H9 (cell line): ENCODE measurements at places on chromosomes 3 and 15.

DNA sequence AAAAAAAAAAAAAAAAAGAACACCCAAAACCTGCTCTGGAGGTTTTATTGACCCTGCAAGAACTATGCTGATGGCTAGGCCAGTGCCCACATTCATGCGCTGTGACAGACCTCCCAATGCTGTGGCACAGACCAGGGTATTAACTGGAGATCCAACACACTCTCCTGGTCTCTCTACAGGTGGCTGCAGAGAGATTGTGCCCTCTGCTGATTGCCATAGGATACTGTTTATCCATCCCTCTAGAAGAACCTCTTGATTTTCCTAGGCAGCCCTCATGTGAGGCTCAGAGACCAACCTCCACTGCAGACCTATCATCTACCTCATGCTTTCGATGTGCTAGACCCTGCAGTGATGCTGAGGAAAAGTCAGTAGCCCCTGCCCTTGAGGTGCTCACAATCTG, 125.5 kb upstream of the TRIM42 start:
- DNase-seq: no peak

- no peak for DNase-seq
These were observed 32.4 kb downstream of the DZIP1L start for GRCh38 chr3:138082992-138083386.

GRCh38 chr15:49247556-49248110, 77.6 kb downstream of the GALK2 start:
- DNase-seq: no peak

DNA sequence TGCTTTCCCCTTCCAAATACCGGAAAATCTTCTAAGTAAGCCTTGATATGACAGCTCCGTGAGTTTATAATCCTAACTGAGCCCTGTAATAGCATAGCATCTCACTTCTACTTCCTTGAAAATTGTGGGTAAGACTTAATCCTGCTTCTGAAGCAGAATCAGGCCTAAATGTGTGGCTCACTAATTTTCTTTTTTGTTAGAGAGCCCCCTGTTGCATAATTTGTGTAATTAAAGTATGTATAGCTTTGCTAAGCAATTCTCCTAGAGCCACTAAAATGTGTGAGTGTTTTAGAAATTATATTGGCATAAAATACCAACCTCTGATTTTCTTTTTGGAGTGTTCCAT, 304.4 kb downstream of the FGF12 start:
- no peak for DNase-seq

- no peak for DNase-seq
These were observed 138.8 kb upstream of the PLXND1 start for GRCh38 chr3:129745253-129745652.

- no peak for DNase-seq
These were observed 127.4 kb upstream of the PPP2R3A start for GRCh38 chr3:135837977-135838631.

DNA sequence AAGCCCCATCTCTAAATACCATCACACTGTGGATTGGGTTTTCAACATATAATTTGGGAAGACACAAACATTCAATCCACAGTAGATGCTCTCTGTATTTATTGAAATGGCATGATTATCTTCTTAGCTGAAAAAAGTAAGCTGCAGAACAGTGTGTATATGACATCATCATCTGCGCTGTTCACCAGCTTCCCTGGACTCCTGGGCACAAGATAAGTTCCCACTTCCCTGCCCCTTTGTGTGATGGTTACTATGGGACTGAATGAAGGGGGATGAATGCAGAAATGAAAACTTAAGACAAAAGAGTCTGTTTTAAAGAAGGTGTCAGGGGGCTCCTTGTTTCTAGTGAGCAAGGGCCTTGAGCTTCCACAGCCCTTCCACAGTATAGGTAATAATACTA, 20.0 kb upstream of the GPD1L start:
- no peak for DNase-seq

- no peak for DNase-seq
These were observed 55.9 kb downstream of the NOX5 start for GRCh38 chr15:69070396-69070795.

GRCh38 chr3:80771085-80771484, 990.4 kb downstream of the GBE1 start:
- DNase-seq: no peak

- DNase-seq: no peak
These were observed 126.3 kb downstream of the TNIK start for GRCh38 chr3:171333784-171334464.

DNA sequence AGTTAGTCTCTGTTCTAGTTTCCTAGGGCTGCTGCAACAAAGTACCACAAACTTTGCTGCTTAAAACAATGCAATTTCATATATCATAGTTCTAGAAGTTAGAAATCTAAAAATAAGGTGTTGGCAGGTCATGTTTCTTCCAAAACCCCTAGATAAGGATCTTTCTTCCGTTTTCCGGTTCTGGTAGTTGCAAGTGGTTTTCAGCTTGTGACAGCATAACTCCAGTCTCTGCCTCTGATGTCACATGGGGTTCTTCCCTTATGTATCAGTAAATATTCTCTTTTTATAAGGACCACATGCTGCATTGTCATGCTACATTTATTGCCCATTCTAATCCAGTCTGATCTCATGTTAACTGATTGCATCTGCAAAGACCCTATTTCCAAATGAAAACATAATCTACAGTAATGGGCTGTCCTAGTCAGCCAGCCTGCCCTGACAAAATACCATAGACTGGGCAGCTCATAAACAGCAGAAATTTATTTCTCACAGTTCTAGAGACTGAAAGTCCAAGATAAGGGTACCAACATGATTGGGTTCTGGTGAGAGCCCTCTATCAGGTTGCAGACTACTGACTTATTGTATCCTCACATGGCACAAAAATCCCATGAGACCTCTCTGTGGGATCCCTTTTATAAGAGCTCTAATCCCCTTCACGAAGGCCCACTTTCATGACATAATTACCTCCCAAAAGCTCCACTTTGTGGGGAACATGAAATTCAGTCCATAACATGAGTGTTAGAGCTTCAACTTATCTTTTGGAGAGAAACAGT, 642.0 kb upstream of the NAALADL2 start:
- no peak for DNase-seq

DNA sequence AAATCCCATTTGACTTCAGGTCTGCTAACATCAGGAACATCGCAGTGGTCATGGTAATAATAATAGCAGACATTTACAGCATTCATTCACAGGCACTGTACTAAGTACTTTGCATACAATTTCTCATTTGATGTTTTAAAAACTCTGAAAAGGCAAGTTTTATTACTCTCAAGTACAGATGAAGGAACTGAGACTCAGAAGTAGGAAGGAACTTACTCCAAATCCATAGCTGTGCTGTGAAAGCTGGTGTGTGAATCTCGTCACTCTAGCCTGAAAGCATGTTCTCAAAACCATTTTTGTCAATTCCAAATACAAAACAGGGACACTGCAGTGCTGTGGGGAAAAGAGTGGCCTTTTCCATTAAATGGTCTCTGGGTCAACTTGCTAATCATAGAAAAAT, 179.9 kb downstream of the FAM43A start:
- no peak for DNase-seq

- no peak for DNase-seq
These were observed 19.5 kb upstream of the TRANK1 start for GRCh38 chr3:36964331-36964730.

GRCh38 chr15:90058308-90058707, 44.0 kb downstream of the IDH2 start:
- DNase-seq: no peak

- no peak for DNase-seq
These were observed 12.3 kb upstream of the UBA7 start for GRCh38 chr3:49826016-49826415.

DNA sequence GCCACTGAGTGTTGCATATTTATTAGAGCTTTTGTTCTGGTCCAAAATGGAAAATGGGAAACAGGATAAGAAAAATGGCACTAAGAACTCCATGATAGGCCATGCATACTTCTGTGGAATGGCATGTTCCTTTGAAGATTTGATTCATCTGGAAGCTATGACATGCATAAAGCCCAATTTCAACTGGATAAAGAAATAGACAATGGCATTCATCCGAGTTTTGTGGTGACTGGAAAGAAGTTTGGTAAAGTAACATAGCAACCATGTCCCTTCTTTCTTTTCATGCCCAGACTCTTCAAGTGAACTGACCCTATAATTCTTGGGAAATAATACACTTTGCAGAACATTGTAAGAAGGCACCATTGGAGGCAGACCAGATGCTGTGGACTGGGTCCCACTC, 368.4 kb upstream of the IL12A start:
- DNase-seq: no peak

DNA sequence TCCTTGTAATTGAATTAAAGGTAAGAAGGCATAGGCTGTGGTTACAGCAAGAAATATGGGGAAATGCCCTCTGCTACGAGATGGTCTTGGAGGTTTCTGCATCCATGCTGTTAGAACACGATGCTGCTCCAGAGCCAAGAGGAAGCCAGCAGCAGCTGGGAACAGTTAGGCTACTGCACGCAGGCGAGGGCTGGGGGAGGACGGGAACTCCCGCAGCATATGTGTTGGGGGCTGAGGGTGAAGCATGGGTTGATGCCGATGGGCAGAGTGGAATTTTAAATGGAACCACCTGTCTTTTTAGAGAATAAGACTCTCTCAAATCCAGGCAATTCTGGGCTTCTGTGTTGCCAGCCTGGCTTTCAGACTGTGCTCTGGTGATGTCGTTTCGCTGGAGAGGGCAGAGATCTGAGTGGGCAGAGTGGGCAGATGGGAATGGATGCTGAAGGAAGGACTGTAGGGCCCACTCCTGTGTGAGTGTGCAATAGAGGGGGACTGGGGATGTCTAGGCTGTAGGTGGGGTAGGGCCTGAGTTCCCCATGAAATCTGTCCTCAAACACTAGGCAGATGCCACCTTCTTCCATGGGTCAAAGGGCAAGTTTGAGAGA, 417.0 kb upstream of the TPM1 start:
- no peak for DNase-seq

DNA sequence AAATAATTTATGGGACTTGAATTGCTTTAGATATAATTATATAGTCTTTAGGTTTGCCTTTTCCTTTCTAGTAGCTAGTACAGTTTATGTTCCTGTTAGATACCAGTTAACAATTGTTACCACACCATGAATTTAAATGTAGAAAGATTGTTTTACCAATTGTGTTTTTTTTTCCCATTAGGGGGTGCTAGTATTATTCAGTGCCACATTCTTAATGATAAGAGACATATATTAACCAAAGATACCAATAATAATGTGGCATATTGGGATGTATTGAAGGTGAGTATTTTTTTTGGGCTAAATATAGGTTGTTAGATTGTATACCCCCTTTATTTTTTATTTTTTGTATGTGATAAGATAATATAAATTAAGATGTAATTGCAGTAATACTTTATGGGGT, 27.7 kb downstream of the WDR48 start:
- DNase-seq: no peak

GRCh38 chr3:168212664-168213285, 117.1 kb upstream of the GOLIM4 start:
- no peak for DNase-seq

- no peak for DNase-seq
These were observed 31.0 kb downstream of the PGBD4 start for GRCh38 chr15:34132881-34133280.

- DNase-seq: peak; percentile 33
These were observed 9.9 kb downstream of the CCR5 start for GRCh38 chr3:46380471-46381221.

DNA sequence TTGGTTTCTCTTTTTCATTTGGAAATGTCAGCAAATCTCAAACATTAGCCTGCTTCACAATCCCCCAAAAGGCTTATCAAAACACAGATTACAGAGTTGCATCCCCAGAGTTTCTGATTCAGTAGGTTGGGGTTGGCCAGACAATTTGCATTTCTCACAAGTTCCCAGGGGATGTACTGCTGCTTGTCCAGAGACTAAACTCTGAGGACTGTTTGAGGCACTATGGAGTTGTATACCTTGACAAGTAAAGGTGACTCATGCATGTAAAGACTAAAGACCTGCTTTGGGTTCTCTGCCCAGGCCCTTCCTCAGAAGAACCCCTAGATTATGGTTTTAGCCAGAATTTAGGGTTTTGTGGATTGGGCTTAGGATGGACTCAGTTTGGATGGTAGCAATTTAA, 151.1 kb upstream of the ARHGEF26 start:
- DNase-seq: no peak

DNA sequence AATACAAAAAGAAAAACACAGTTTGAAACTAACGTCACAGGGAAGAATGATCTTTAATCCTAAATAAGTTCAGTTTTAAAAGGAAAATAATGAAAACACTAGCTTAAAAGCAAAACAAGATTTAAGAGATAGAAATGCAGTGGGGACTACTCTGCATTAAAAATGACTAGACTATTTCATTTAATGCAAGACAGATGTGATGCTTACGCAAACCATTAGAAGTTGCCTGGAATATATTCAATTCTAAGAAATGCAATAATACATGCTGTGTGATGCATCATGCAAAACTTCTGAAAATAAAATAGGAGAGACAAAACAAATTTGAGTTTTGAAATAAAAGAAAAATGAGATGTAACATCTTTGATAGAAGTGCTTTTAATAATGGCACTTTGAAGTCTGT, 97.6 kb upstream of the STRIT1 start:
- no peak for DNase-seq

GRCh38 chr3:176911579-176911978, 285.7 kb downstream of the TBL1XR1 start:
- no peak for DNase-seq

DNA sequence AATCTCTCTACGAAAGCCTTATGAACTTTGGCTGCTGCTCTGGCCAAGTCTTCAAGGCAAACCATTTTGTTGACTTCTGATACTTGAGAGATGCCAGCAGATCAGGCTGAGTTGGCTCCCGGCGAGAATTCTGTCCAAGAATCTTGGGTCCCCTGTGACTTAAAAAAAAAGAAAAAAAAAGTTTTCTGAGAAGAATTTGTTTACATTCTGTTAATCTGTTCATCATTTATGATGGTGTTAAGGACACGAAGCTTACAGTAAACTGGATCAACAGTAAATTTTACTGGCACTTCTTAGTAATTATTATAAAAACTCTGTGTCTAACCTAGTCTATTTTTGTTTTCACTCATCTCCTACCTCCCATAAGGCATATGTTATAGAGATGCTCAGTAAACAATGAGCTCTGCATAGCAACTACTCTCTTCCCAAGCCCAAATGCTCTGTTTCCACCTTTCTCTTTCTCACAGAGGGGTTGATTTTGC, 320.9 kb upstream of the RASGRP1 start:
- DNase-seq: no peak

- DNase-seq: no peak
These were observed 26.2 kb downstream of the ANAPC13 start for GRCh38 chr3:134459562-134459961.
